ENCODE measurements at places on chromosomes 2 and 18.

DNA sequence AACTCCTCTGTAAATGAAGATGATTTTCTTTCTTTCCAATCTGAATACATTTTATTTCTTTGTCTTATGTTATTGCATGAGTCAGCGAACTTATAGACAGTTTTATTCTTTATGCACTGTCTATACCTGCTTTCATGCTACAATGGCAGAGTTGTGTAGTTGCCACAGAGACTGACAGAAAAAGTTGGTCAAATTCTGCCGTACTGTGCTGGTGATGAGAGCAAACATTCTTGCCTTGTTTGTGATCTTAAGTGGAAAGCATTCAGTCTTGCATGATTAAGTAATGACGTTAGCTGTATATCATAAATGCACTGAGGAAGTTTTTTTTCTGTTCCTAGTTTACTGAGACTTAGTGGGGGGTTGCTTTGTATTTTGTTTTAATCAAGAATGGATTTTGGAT, 32.9 kb downstream of the ZC3H15 start:
- no peak for DNase-seq

- no peak for DNase-seq
Observed at GRCh38 chr18:939166-939565, 34.5 kb downstream of the ADCYAP1 start.

- no peak for DNase-seq
Observed at GRCh38 chr2:197013098-197013497, 86.6 kb upstream of the PGAP1 start.

DNA sequence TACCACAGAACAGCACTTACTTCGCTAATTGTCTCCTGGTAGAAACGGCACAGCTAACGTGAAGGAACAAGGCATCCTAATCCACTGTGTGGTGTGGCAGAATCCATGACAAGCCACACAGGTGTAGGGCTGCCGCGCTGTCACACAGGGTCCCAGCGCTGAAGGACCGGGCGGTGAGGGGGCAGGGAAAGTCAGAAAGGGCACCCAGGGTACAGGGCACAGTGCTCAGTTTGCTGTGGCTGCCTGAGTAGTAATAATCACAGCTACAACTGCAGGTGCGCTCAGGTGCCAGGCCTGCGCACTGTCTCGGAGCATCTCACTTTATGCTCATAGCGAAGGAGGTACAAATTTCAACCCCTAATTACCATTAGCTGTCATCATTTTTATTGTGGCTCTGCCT, 55.2 kb upstream of the CAB39 start:
- no peak for DNase-seq

GRCh38 chr2:5329763-5330162, 362.4 kb upstream of the SOX11 start:
- DNase-seq: no peak

- DNase-seq: no peak
Observed at GRCh38 chr18:39296293-39296888, 1730.8 kb upstream of the CELF4 start.

DNA sequence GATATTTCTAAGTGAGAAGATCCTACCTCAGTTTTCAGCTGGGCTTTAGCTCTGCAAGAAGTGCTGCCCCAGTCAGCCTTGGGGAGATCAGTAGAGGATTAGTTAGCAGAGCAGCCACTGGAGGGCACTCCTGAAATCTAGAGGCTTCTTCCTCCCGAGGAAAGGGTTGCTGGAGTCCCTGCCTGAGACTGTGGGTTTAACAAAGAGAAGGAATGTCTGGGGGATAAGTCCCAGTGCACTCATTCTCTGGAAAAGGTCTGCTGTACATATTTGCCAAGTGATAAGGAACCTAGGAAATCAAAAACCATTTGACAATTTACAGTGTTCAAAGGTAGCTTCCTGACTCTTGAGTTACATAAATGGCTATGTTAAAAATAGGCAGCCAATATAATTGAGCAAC, 207.2 kb downstream of the SLC8A1 start:
- peak; percentile 15 for DNase-seq

DNA sequence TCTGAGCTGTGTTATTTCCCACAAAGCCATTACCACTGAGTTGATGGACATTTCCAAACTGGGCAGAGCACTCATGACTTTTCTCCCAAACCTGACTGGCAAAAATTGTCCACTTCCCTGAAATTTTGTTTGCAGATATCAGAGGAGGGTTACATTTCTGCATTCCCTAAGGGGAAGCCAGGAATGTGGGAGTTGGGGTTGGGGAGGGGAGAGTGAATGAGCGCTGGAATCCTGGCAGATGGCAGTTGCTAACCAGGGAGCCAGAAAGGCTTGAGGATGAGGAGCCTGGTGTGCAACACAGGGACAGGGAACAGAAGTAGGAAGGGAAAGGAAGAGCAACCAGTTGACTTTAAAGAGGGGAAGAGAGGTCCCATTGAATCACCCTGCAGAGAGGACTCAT, 14.0 kb upstream of the CCNYL1 start:
- no peak for DNase-seq

DNA sequence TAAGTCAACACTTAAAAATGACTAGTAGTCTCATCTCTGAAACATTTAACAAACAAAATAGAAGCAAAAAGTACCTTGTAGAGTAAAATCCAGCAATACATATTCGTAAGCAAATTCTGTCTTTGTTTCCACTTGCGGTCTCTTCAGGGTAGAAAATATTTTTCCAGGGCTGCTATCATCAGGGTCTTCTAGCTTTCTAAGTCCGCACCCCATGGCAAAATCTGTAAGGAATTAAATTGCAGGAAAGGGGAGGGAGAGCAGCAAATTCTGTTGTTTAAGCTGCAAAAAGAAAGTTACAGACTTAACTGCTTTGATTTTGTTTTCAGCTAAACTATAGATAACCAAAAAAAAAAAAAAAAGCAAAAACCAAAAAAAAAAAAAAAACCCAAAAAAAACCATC, at the start of gene RFTN2:
Gene RFTN2 (minus strand): TSS at position 342 of the 400 bp plus-strand sequence. CDS start 129 bp downstream, at position 213.
- no peak for DNase-seq

DNA sequence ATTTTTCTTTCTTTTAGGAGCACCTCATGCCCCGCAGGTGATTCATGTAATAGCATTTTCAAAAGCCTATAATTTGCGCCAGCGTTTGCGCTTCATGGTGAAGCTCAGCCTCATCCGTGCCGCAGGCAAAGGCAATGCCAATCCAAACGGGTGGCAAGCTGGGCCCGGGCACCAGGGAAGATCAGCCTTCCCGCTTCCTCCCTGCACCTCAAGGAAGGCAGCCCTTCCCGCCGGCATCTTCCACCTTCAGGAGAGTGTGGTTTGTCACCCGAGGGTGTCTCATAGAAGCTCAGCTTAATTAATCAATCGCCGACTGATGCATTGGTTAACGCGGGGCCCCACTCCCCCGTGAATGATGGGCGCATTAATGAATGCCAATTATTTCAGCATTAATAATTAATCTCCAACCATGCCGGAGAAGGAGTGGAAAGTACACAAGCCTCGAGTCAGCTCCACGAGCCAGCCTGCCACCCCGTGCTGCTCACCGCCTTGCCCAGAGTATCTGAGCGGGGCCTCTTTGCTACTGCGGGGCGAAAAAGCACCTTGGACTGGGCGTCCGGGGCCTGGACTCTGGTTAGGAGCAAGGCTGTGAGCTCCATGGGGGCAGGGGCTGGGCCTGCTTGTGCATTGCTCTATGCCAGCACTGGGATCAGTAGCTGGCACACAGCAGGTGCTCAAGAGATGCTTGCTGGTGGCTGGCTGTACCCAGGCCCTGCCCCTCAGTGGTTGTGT, 13.0 kb downstream of the INHBB start:
- no peak for DNase-seq

DNA sequence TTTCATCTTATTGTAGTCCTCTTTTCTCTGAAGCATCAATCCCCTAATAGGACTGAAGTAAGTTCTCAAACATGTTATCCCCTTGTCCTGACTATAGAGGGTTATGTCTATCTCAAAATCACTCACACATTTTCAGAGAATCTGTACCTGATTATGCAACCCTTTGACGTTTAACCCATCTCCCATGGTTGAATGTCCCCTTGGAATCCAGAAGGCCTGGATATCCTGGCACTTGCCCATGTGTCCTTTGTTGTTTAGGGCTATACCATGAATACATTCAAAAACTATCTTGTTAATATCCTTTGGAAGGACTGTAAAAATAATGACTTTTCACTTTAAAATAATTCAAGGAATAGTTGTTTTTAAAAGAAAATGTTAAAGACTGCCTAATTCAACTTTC, 66.3 kb upstream of the PSMD14 start:
- DNase-seq: no peak

GRCh38 chr2:166614503-166614902, 120.5 kb upstream of the SCN7A start:
- DNase-seq: no peak

- no peak for DNase-seq
Observed at GRCh38 chr2:45849491-45850283, 198.2 kb downstream of the PRKCE start.

GRCh38 chr2:15223887-15224286, 337.2 kb downstream of the NBAS start:
- no peak for DNase-seq

GRCh38 chr18:66674286-66674685, 70.4 kb upstream of the CDH19 start:
- no peak for DNase-seq

- no peak for DNase-seq
Observed at GRCh38 chr2:224846161-224846560, 130.0 kb upstream of the CCDC195 start.

DNA sequence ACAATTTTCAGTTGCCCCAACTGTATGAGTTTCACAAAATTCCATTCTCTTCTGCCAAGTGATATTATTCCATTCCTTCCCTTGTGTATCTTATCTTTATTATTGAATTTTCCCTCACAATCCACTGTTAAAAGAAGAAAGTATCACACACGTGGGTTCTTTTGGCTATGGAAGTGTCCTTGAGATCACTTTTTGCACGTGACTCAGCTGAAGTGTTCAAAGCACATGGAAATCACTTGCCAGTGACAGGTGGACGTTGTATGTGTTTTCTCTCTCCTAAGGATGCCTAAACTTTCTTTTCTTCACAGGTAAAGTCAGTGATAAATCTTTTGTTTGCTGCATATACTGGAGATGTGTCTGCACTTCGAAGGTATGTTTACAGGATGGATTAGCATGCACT, 60.7 kb downstream of the STAT1 start:
- DNase-seq: no peak

GRCh38 chr2:168529900-168530561, 74.0 kb downstream of the CERS6 start:
- DNase-seq: no peak

GRCh38 chr2:72755647-72756423, 70.0 kb downstream of the EXOC6B start:
- no peak for DNase-seq

GRCh38 chr2:223954401-223954800, 2.9 kb upstream of the MRPL44 start:
- DNase-seq: no peak

DNA sequence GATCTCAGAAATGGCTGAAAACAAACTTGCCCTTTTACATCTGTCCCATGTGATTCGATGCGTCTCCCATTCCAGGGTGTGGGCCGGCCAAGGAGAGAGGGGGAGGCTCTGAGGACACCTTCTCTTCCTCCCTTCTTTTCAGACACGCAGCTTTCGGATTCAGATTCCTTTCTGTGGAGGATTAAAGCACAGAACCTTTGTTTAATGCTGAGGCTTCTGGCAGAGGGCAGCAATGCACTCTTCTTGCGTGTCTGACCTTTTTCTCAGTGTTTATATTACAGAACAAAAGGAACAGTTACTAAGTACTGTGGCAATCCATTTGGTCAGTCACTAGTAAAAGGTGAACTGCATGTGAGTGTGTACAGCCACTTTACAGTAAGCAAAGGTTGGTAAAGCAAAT, 268.9 kb upstream of the CCDC68 start:
- DNase-seq: no peak

All from progenitor cell of endocrine pancreas (in vitro differentiated cells).